ENCODE measurements at places on chromosomes 13 and 19.

- no peak for DNase-seq
Observed at GRCh38 chr13:69761581-69761980, 346.0 kb upstream of the ATXN8OS start.

DNA sequence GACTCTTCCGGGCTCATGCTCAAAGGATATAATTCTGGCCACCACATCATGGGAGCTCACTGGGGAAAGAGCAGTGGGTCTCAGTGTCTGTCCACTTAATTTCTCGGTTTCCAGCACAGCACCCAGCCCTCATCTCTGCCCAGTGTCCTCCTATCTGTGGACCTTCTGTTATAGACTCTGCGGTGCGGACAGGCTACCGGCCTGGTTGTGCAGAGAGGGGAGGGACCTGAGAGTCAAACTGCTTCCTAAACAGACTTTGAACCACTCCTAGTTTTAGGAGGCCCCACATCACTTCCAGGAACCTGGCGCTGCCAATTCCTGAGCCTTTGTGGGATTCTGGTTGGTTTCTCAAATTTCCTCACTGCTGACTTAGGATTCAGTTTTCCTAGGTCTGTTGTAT is 59.8 kb upstream of the MED4 start:
- DNase-seq, result no peak

- DNase-seq, result no peak
Observed at GRCh38 chr19:14940266-14940665, 1.0 kb upstream of the OR7C2 start.

GRCh38 chr13:99366075-99366987 is 59.1 kb upstream of the GPR183 start:
- no peak for DNase-seq

DNA sequence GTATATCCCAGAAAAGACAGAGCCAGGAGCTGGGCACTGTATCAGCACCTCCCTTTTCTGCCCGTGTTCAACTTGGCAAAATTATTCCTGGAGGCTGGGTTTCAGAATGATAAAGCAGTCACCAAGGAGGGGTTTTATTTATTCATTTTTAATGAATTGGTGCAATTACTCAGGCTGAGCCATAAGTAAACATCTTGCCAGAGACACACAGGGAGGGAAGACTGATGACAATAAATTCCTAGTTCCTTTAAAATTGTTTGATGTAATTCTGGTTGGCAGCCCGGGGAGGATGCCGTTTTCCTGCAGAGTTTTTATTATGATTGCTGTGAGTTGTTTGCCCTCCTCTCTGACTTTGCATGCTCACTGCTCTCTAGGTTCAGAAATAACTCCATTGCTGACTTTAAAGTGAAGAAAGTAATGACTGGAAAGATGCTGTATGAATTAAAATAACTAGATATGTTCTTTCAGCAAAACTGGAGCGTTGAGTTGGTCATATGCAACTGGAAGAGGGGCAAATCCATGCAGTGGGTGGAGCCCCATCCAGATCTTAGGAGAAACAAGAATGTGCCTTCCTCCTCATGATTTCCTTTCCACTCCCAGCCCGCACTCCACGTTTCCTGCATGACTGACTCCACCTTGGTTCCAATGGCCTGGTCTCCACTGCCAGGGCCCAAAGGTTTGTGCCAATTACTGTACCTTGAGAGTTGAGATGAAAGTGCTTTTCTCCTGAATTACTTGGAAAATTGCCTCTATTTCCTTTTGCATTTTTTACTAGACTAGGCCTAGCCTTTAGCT is 182.1 kb downstream of the RFC3 start:
- DNase-seq, result no peak

DNA sequence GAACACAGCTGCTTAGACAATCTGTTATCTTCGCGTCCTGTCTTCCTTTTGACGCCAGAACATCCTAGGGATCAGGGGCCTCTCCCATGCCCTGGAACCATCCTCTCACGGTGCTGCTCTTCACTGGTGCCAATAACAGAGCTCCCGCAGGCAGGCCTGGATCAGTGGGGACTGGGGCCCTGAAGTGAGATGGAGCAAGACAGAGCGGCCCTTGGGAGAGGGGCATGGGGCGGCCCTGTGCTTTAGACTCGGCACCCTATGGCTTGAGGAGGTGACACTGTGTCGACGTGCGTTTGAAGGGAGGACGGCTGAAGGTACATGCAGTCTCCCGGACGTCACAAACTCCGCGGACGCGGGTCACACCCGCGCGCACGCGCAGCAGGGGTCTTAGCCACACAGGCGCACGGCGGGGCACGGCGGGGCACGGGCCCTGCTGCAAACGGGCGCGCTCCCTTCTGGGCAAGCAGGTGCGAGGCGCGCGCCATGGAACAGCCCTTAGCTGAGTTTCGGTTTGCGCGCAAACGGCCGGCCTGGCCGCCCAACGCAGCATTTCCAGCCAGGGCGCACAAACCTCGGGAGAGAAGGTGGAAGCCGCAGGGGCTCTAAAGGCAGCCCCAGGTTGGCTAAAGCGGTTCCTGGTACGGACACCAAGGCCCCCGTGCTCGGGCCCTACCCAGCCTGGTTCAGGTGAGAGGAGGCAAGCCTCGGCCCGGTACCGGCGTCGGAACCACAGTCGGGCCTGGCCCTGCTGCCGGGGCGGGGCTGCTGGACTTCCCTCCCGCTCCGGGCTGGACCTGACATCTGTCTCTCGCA is 16.5 kb upstream of the RNF17 start:
- DNase-seq, result no peak

- no peak for DNase-seq
Observed at GRCh38 chr13:41416276-41416675, 41.1 kb upstream of the RGCC start.

DNA sequence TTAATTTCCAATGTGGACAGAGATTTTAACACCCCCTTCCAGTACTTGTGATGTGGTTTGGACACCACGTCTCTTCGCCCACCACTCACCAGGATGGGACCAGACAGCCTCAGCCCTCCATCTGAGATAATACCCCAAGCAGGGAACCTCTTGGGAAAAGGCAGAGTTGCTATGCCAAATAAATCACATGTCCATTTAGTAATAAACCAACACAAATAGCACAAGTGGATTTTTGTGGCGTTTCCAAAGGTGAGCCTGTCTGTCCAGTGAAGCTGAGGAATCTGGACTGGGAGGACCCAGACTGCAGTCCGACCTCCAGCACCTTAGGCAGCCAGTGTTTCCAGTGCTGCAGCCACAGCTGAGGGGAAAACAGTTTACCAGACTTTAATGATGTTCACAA is 34.1 kb upstream of the GAS6 start:
- no peak for DNase-seq

DNA sequence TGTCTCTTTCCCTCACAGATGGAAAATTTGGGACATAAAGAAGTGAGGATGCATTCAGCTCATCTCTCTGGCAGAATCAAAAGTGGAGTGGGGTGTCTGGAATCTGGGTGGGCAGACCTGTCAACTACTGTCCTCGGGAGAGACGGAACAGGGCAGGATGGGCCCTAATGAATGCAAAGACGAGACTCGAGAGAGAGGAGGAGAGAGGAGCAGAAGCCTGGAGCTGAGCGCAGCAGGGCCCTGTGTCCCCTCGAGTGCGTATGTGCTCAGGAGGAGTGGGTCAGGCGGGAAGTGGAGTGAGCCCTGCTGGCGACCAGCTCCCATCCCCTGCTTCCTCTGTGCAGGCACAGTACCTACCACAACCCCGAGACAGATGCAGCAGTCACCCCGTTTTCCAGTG is 78.9 kb downstream of the TEX29 start:
- DNase-seq, result no peak

DNA sequence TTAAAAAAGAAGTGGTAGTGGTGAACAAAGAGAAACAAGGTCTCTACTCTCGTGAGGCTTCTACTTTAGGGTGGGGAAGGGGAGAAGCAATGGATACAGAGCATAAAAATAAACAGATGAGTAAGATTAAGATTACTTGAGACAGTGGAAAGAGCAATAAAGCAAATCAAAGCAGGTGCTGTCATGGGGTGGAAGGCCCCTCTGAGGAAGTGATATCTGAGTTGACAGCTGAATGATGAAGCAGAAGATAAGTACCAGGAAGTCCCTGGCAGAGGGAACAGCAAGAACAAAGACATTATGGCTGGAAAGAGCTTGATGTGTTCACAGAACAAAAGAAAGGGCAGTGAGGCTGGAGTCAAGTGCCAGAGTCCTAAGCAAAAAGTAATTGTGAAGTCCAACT is 221.8 kb downstream of the ENOX1 start:
- DNase-seq, result no peak

DNA sequence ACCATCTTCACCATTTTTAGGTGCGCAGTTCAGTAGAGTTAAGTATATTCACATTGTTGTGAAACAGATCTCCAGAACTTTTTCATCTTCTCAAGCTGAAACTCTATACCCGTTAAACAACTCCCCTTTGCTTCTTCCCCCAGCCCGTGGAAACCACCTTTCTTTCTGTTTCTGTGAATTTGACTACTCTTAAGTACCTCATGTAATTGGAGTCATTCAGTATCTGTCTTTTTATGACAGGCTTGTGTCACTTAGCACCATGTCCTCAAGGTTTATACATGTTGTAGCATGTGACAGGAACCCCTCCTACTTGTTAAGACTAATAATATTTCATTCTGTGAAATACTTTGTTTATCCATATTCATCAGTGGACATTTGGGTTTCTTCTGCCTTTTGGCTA is 52.8 kb downstream of the TNFRSF19 start:
- no peak for DNase-seq

DNA sequence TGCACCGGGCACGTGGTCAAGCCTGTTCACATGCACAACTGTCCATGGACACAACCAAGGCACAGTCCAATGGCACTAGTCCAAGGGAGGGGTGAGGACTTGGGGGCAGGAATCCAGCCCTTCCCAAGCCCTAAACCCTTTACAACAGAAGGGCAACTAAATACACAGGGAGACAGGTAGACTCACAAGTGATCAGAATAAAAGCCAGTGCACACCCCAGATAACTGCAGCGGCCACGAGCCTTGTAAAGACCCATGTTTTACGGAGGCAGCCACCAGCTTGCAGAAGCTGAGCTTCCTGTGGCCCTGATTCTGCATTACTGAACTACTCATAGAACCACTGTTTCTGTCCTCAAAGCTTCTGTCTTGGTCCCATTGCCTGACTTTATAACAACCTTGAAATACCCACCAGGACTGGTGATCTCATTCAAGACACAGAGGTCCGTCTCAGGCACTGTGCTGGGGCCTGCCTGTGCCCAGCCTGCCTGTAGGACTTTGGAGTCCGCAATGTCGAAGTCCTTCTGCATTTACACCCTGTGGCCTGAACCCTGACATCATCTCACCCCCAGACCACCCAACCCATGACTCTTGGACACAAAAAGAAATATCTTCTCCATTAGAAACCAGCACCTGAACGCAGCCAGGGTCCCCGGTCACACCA is 181.2 kb downstream of the COL4A1 start:
- no peak for DNase-seq

DNA sequence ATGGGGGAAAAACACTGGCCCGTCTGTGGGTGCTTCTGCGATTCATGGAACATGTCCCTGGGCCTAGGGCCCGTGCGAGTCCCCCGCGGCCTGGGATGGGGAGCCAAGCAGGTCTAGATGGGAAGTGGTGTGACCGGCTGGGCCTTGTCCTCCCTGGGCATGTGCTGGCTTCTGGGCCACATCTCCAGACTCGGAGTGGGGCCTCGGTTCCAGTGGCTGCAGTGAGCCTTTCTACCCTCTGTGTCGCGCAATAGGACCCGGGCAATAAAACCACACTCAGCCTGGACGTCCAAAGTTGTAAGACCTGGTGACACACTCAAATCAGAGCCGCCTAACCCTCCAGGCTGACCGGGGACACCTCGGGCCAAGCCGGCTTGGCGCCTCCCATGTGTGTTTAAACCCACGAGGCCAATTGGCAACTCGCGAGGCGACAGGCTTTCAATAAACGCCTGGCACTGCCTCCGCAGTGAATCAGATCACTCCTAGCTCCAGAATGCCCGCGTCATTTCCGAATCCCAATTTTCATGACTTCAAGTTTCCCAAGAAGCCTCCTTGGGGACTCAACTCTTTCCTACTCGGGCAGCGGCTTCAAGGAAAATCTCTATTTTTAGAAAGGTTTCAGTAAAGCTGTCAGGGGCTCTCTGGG is 57.3 kb downstream of the KLF2 start:
- DNase-seq, result no peak

DNA sequence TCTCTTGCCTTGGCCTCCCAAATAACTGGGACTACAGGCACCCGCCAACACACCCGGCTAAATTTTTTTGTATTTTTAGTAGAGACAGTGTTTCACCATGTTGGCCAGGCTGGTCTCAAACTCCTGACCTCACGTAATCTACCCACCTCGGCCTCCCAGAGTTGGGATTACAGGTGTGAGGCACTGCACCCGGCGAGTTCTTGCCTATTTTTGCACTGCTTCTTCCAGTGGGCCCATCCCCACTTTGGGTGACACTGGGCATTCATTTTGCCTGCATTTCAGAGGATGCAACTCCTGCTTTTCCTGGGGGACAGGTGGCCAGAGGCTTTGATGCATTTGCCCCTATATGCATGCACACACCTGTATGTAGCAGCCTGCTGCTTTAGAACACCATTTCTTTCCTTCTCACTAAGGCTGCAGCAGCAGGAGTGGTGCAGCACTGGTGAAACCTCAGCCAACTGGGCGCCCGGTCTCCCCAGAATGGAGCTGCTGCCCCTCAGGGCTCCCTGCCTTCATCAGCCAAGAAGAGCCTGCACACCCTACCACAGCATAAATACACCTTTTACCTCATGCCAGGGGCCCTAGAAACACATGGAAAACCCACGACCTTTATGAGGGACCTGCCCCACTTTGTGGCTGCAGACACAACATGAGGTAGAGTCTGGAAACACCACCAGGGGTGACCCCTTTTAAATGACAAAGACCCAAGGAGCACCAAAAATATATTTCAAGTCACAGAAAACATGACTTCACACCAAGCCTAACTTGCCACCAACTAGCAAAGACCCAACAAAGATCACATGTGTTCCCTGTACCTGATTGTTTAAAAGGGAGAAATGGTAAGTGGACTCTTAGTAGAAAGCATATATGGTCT is 36.8 kb upstream of the POP4 start:
- DNase-seq, result no peak

DNA sequence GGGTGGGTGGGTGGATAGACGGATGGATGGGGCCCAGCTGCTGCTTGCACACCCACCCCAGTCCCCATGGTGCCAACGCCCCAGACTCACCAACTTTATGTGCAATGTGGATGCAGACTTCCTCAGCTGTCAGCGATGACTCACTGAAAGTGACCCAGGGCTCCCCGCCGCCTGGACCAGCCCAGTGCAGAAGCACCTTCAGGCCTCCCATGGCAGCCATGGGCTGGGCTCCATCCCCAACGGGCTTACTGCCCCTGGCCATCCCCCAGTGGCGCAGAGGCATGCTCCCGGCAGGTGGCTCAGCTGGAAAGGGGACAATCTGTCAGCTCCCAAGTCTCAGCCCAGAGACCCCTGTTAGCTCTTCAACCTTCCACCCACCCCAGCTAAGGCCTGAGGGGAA is 2.2 kb downstream of the TYK2 start:
- no peak for DNase-seq

Measured in SK-N-SH (cell line).